ENCODE measurements at places on chromosomes 7 and 10.

- no peak for DNase-seq
These were observed 8.6 kb upstream of the TLX1 start for GRCh38 chr10:101122270-101123084.

DNA sequence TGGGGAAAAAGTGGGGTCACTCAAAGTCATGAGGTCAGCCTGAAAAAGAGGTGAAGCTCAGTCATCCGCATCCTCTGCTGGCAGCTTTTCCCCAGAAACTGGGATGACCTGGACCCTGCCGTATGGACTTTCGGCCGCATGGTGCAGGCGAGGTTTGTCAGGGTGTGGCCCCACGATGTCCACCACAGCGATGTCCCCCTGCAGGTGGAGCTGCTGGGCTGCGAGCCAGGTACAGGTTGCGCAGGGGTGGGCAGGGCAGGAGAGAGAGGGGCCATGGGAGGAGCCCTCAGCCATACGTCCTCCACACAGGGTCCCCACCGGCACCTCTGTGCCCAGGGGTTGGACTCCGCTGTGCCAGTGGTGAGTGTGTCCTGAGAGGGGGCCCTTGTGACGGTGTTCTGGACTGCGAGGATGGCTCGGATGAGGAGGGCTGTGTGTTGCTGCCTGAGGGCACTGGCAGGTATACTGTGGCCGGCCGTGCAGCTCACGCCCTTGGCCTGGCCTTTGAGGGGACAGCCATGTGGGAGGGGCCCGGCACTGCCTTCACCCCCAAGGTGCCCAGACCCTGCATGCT lies 23.0 kb upstream of the ZNF467 start:
- DNase-seq: no peak

GRCh38 chr7:66542528-66543269 lies 86.0 kb upstream of the KCTD7 start:
- DNase-seq: no peak

GRCh38 chr10:49168831-49169500 lies 19.2 kb downstream of the TMEM273 start:
- DNase-seq: no peak

GRCh38 chr7:34156336-34156735 lies 251.0 kb downstream of the BMPER start:
- no peak for DNase-seq

- DNase-seq: no peak
These were observed 1.9 kb downstream of the MAGI2 start for GRCh38 chr7:79451580-79451979.

- DNase-seq: no peak
These were observed 1123.9 kb downstream of the CNTNAP2 start for GRCh38 chr7:147240468-147240867.

- DNase-seq: no peak
These were observed 45.2 kb downstream of the KIAA1217 start for GRCh38 chr10:24254180-24254579.

DNA sequence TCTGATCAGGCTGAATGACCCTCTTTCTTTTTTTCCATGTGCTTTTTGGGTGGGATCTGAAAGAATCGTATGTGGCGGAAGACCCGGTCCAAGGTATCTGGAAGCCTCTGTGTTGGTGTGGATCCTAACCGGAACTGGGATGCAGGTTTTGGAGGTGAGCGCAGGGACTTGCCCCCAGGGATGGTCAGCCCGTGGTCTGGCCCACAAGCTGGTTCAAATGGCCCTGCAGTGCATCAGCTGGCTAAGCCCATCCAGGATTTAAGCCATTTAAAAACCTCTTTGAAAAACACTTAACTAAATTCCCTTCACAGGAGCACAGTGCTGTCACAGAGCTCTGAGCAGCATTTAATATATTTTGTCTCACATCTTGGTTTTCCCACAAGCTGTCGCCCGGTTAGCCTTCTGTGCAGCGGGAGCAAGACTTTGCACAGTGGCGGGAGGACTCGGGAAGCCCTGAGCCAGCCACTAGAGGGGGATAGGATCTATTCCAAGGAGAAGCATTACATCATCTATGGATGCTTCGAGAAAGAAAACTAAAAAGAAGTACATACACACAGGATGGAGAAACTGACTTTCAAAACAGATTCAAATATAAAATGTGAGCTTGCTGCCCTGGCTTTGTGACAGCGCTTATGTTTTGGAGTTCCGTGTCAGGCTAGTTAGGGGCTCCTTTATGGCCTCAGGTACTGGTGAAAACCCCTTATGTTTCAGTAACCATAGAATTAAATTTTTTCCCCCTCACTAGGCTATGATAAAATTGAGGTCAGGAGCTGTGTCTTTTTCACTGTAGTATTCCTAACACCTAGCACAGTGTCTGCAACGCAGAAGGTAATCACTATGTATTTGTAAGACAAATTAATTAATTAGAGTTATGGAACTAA lies 11.3 kb downstream of the CPA2 start:
- DNase-seq: peak; percentile 43

DNA sequence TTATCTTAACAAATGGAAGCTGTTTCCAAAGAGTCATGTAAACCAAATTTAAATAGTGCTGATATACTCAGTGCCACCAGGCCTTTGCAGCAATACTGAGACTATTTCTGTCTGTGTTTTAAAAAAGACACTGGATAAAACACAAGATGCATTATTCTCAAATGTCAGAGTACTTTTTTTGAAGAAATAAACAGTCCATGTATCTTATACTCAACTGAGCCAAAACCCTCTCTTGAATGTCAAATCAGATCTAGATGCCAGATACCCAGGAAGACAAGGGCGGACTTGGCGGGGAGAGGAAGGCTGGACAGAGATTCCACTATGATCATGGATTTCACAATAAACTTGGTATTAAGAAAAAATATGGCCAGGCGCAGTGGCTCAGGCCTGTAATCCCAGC lies 127.6 kb downstream of the COBL start:
- no peak for DNase-seq

DNA sequence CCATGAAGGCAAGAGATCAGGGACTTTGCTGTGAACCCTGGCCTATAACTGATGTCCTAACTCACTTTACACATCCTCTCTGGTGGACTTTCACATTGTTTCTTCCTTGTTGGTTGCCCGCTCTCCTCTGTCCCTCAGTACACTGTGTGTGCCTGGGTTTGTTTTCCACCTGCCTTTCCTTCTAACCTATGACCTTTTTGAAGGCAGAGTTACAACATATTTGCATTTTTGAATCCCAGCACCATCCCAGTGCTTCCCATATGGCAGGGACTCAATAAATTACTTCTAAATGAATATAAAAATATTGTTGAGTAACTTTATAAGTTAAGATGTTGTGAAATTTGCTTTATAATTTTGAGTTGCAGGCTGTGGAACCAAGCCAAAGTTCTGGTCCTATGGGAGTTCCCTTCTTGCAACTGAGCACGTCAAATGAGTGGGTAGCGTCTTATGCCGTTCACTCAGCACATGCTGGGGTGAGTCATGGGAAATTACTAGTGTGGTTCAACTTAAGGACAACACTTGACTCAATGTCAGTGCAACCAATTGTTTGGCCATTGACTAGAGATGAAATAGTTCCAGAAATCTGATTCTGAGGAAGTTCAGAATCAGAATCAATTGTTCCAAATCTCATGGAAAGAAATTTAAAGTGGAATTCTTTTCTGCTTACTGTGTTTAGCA lies 250.9 kb downstream of the TWIST1 start:
- DNase-seq: no peak

DNA sequence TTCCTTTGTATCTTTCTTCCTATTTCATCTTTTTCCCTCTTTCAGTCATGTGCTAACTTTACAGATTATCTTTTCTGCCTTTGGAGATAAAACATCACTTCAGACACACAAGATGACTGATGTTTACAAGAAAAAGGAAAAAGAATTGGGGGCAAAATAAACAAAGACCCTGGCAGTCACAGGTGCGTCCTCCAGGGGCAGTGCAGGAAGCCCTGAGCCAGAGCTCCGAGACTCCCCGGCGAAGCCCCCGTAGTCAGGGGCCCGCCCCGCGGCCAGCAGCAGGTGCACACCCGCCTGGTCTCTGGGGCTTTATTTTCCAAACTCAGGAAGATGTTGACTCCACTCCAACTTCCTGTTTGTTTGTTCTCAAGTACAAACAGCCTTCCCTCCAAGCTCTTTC lies 10.2 kb downstream of the STK32C start:
- DNase-seq: no peak

GRCh38 chr7:99124751-99125504 lies 19.0 kb downstream of the SMURF1 start:
- no peak for DNase-seq

DNA sequence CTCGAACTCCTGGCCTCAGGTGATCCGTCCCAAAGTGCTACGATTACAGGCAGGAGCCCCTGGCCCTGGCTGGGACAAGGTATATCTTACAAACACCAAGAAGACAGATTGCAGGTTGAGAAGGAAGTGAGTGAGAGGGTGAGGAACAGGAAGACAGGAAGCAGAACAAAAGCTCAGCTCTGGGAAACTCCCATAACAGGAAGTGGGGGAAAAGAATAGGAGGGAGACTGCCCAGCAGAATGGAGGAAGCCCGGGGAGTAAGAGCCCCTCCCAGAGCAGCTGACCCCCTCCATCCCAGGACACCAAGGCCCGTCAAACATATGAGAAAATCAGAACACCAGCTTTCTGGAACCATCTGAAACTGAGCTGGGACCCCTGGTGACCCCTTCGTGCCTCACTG lies 2.9 kb downstream of the TECPR1 start:
- DNase-seq: no peak

DNA sequence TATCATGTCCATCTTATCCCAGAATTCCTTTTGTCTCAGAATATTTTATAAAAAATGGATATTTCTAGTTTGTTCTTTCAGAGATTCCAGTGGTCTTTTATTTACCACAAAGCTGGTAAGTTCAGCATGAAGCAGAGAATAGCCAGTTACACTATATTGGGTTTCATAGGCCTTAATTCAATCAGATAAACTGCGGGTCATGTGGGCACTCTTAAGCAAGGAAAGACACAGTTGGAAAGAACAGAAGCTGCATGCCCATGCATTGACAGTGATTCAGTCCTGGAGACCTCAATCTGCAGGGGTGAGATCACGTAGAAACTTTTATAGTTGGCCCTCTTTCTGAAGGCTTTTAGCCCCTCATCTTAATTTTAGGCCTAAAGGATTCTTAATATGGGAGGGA lies 281.3 kb upstream of the IGFBP3 start:
- no peak for DNase-seq

DNA sequence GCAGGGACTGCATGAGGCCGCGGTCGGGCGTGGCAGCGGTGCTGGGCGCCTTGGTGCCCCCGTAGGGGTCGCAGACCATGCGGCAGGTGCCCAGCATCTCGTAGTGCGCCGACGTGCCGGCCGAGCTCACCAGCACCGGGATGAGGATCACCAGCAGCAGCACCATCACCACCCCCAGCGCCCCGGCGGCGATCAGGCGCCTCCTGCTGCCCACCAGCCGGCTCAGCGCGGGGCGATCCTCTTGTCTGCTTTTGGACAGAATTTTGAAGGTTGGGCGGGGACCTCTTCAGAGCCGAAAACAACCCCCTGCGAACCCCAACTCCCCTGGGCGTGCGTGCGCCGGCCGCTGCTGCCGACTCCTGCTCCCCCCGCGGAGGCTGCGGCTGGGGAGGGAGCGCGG lies 779 bp downstream of the C1QL3 start:
- peak; percentile 51 for DNase-seq

DNA sequence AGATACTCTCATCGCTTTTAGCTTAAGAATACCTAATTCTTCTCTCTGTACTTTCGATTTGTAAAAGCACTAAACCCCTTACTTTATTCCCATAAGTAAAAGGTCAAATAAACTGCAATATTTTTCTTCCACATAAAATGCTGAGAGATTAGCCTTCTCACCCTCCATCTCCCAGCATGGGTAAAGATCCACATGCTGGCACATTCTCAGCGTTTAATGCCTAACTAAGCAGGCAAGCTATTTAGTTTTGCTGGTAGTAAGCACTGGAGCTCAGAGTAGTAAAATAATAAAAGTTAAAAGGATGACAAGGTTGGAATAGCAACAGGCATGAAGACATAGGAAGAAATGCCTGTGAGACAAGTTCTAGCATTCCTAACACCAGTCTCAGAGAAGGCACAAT lies 65.9 kb upstream of the NEBL start:
- DNase-seq: no peak

GRCh38 chr10:3220853-3221252 lies 48.3 kb upstream of the PITRM1 start:
- no peak for DNase-seq

GRCh38 chr10:69879634-69880257 lies 78.0 kb downstream of the COL13A1 start:
- DNase-seq: no peak

DNA sequence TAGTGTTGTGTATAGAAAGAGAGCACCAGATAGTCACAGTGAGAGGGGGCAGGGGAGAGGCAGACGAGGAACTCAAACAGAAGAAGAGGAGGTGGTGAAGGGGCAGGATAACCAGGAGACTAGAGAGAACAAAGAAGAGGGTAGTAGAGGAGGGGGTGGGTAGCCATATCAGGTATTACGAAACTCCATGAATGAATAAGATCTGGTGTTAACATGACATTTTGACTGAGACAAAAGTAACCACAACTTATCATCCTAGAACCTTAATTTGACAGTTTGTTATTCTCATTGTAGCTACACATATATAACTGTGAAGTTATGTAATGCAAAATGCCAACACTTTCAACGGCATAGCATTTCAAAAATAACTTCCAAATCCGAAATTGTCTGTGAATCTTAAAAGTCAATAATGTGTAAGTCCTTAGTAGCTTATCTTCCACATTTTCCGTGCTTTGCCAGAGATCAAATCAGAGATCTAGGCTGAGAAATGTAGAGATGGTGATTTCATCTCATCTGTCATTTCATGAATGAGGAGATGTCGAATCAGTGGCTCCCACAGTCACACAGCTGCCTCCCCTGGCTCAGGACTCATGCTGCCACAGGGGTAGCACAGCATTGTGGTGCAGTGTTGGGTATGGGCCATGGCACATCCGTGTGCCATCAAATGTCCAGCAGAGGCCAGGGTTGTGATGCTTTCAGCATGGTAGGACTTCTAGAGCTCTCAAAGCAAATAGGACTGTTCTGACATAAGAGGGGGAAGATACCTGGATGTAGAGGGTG lies 202.1 kb downstream of the HECW1 start:
- no peak for DNase-seq

- DNase-seq: peak; percentile 81
These were observed 1.5 kb upstream of the ELFN1 start for GRCh38 chr7:1668396-1669063.

DNA sequence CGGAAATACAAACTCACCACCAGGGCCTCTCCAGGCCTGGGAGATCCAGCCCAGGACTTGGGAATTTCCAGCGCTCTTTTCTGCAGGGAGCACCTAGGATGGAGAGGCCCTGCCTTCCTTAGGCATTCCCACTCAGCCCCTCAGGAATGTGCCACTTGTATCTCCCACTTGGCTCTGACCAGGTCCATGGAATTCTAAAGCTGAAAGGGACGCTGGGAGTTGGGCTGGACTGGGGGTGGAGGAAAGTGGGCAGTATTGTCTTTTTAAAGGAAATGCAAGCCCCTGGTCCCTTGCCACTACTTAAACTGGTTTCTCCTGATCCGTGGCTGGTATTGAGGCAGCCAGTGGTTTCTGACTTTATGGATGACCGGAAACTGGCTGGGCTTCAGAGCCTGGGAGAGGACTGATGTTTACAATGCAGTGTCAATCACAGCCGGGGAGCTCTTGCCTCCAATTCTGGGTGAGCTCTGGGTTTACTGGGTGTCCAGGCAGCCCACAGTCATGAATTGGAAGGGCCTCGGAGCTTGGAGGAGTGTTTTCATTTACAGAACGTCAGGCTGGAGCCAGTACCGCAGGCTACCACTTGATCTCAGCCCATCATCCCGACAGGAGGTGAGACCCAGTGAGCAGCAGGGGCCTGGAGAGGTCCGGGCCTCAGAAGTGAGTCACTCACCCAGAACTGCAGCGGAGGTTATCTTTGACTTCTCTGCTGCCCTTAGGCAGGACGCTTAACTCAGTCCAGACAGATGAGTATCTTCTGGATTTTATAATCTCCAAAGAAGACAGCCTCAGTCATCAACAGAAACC lies 27.3 kb downstream of the AGAP3 start:
- peak; percentile 93 for DNase-seq

Data from 8988T (cell line).